ENCODE measurements at places on chromosomes 7 and 10.

DNA sequence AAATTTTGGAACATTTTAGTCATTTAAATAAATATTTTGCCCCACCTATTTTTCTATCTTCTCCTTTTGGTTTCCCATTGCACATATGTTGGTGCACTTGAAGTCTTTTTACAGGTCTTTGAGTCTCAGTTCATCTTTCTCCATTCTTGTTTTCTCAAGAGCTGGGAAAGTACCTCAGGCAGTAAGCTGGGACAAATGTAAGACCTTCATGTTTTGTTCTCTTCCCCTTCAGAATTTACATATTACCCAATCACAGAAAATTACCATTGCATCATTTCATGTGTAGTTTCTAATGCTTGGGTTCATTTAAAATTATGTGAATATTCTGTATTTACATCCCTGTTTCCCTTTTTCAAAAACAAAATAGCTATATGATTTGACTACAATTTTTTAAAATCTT is 1150.0 kb upstream of the POT1 start:
- DNase-seq = no peak

- no peak for DNase-seq
These were observed 266.9 kb downstream of the GRID1 start for GRCh38 chr10:86099542-86100334.

DNA sequence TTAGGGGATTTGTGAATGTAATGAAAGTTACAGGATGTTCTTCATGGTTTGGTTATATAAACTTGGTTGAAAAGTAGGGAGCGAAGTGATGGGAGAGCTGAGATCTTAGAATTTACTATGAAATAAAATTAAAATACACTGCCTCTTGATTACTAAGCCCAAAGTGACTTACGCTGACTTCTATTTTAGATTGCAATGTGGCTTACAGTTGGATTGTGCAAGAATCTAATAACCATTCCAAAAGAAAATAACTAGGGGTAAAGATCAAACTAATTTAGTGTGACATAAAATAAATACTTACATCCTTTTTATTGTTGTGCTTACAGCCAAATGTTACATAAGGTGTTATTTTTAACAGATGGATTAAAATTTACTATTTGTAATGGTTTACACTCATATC is 15.3 kb downstream of the WNT16 start:
- DNase-seq = no peak

DNA sequence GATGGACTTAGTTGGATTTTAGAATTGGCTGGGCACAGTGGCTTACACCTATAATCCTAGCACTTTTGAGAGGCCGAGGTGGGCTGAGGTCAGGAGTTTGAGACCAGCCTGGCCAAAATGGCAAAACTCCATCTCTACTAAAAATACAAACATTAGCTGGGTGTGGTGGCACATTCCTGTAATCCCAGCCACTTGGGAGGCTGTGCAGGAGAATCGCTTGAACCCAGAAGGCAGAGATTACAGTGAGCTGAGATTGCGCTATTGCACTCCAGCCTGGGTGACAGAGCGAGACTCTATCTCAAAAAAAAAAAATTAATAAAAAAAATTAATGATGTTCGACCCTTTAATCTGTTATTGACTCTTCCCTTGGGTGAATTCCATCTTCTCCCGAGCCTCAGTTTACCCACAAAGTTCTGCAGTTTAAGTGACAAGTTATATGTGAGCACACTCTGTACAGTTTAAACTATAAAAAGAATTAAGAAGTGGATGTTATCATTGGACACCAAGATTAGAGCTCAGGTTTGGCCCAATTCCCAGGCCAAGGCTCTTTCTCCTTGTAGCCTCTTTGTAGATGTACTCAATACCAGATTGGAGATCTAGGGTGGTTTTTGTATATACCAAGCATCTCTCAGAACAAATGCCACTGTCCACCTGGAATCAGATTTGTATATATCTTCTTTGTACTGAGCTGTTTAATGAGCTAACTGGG is 15.0 kb downstream of the KAT6B start:
- no peak for DNase-seq

DNA sequence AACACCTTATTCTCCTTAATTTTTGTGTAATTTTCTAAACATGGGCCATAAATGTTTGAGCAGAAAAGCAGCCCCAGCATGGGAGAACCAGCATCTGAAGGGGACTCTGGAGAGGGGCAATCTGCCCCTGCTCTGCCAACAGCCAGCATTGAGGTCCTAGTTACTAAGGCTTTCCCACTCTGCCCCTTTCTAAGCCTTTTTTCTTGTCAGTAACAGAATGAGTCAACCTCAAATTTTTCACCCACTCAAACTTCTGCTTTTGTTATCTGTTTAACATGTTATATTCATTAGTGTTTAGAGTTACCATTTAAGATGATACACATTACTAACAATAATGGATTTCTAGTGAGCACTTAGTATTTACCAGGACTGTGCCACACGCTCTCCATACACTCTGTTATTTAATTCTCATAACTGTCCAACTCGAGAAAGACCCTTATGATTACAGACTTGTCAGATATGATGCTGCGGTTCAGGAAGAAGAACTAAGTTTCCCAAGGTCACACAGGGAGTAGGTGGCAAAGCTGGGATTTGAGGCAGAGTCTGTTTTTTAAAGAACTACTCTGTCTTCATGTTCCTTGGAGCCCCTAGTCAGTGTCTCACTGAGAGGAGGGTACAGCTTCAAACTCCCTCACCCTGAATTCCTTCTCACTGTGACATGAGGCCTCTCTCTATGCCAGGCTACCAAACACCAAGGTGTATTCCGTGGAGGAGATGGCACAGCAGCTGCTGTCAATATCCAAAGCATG is 19.9 kb upstream of the GPAM start:
- DNase-seq = no peak

DNA sequence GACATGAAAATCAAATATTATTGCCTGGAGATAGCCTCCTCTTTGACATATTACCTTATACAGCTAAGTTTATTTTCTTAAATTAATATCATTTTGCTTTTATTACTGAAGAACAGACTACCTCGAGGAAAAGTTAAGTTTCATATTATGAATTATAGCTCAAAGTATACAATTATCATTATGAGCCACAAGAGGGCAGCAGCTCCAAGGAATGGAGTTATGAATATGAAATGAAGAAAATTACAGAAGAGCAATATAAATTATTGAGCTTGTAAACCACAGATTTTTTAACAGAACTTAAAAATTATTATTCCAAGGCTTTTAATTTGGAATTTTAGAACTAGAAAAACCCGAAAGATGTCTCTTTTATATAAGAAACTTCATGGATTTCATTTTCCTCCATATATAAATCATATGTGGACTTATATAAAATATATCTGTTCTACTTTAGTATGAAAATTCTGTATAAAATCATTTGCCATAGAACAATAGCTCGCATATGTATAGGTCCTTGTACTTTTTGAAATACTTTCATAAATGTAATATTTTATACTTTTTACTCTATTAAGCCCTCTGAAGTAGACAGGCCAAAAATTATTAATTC is 40.1 kb downstream of the IQUB start:
- peak; percentile 54 for DNase-seq

Measured in Ammon's horn (tissue), 1 donor.